ENCODE measurements at places on chromosomes 4 and X. TPM values are rescaled to one million over a fixed set of nuclear protein-coding genes. Genes with fewer than 3 reads are reported as not detected.

SLC10A7 gene
- polyA plus RNA-seq: 9.4 TPM

NALF2 gene
- polyA plus RNA-seq: 1.2 TPM

SLC7A11 gene
- polyA plus RNA-seq: not detected

VSIG4 gene
- 8.3 TPM for polyA plus RNA-seq

CWH43 gene
- polyA plus RNA-seq: 0.11 TPM

- no peak for DNase-seq
Measured at GRCh38 chr4:4781936-4782707, 77.3 kb upstream of the MSX1 start.

DNA sequence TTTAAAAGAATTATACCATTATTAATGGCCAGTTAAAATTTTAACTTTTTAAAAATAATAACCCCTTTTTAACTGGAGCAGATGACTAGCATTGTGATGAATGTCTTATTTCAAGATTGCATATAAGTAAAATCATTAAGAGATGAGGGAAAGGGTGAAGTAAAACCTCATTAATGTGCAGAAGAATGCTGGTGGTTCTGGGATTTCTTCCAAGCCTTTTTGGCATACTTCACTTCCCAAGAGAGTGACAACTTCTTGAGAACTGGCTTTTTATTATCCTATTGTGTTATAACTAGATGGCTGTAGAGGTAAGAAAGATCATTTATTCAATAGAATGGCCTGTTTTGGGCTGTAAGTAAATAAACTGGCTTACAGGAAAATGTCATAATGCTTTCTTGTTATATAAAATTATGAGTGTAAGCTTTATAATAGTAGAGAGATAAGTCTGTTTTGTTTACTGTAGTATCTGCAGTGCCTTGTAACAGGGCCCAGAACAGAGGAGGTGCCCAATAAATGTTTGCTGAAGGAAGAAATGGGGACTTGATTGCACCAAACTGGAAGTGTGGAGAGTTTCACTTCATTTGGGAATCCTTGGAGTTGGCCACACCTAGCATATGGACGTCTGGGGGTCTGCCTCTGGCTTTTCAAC is 242.9 kb upstream of the PITX2 start:
- DNase-seq: no peak

DNA sequence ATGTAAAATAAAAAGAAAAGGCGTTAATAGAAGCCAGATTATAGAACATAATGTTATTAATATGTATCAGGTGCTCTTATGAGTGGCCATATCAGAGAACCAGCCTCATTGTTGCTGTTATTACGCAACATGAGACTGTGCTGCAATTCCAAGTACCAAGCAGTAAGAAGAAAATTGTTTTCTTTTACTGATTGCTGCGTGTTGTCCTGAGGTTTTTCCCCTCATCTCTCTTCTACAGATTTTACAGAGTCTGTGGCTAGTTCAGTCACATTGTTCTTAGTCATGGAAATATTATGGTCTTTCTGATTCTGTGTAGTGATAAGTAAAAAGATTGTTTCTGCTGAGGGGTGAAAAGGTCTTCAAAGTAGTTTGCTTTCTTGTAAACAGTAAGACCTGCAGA is 55.9 kb downstream of the NPNT start:
- DNase-seq: no peak

DNA sequence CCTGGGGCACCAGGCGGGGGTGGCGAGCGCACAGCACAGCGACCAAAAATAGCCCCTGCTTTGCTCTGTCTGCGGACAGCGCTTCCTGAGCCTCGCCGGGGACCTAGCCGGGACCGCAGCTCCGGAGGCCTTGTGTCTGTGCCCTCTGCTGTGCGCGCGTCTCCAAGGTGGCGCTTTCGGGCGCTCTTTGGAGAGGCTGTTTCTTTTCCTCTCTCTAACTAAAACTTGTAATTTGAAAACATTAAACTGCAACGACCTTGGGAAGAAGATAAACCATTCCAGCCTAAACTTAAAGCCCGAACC is 3.4 kb downstream of the ARX start:
- no peak for DNase-seq

GRCh38 chr4:174764105-174764729 is 64.8 kb downstream of the GLRA3 start:
- peak; percentile 25 for DNase-seq
